ENCODE measurements at places on chromosomes 1 and 21.

DNA sequence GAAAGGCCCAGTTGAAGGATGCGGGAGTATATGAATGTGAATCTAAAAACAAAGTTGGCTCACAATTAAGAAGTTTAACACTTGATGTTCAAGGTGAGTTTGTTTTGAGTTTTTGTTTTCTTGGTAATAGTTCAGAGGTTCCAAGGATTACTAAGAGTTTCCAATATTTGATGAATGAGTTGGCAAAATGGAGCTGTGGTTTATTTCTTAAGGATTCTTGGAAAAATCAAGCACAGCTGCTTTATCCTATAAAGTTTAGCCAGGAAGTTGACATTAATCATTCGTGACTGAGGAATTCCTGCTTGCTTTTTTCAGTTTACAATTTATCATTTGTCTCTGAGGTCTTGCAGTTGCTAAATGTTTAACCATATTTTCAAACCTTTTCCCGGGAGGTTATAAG is 15.1 kb downstream of the VCAM1 start:
- DNase-seq: peak; percentile 14

GRCh38 chr1:171794085-171794484 is 12.6 kb downstream of the METTL13 start:
- DNase-seq: peak; percentile 28

GRCh38 chr1:115501476-115501875 is 140.3 kb upstream of the VANGL1 start:
- no peak for DNase-seq

DNA sequence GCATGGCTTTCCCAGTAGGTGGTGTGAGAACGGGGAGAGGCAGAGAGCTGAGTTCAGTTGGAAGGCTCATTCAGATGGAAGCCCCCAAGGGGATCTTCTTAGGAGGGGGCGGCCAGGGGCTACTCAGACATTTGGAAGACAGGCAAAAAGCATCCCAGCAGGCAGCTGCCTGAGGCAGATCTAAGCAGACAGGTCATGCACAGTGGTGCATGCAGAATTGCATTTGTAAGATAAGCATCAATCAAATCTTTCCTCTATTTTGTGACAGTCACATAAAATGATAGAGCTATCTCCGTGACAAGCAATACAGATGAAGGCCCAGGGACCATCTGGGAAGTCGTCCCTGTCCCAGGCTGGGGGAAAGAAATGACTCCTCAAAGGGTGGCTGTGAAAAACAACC is 3.8 kb downstream of the RAB3B start:
- no peak for DNase-seq

DNA sequence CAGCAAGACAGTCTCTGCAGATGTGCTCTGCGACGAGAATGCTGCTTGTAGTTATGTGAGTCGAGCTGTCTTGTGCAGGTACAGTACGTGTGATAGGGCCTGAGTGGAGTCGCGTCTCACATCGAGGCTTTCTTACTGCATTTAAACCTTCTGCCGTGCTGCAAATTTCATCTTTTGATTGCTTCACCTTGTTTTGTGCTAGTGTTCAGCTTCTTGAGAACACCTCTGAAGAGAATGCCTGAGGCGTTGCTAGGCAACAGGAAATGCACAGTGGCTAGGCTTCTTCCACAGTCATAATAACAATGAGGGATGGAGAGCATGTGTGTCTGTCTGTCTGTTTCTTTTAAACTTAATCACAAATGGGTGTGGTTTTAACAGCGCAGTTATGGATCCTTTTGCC is 52.9 kb downstream of the MRPS6 start:
- DNase-seq: no peak

DNA sequence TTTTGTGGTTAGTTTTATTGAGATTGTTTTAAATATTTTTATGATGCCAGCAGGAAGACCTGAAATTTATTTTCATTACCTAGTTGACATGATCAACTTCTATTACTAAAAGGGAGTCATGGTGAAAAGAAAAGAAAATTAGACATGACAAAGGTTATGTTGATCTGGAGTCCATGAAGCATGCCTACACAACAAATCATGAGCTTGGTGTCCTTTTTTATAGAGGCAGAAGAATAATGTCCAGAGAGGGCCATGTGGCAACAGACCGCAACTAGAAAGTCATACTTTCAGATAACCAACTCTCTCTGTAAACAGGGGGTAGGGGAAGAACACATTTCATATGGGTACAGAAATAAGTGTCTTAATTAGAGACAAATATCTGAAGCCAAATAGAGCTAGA is 175.5 kb upstream of the HOOK1 start:
- no peak for DNase-seq
